Hippocampal formation (tissue), 2 donors: ENCODE measurements at places on chromosomes 12 and 14.

DNA sequence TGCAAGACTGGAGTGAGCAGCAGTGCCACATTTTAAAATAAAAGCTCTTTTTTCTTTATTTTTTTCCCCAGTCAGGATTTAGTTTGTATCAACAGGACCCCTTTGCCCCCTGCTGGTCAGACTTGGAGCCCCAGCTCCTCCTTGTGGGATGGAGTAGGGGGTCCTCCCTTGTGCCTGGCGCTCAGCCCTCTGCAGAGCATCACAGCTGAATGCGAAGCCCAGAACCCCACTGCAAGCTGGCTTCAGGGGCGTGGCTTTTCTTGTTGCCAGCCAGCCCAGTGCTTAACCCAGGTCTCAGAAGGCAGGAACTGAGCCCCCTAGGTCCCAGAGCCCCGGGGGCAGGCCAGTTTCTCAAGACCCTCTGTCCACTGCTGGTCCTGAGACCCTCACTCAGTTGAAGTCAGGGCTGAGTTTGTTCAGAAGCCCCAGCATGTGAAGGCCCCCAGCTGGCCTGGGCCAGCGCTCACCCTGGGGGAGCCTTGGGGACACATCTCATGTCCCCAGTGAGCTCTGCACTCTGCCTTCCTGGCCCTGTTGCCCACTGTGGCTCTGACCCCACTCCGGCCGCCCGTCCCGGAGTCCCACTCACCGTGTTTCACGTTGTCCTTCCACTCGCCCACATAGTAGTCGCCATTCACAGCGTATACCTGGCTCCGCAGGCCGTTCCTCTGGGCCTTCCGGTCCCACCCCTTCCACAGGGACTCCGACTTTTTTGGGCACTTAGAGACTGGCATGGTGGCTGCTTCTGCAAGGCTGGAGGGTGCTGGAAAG lies 519 bp downstream of the MORN3 start:
- no peak for DNase-seq

DNA sequence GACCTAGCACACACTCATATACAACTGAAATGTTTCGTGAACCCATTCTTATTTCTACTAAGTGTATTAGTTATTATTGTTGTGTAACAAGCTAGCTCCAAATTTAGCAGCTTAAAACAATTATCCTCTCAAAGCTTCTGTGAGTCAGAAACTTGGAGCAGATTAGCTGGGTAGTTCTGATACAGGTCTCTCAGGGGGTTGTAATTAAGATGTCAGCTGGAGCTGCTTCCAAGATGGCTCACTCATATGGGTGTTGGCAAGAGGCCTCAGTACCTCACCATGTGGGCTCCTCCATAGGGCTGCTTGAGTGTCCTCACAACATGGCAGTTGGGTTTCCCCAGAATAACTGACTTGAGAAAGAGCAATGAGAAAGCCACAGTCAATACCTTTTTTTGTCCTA lies 9.8 kb downstream of the GPR135 start:
- DNase-seq: no peak

DNA sequence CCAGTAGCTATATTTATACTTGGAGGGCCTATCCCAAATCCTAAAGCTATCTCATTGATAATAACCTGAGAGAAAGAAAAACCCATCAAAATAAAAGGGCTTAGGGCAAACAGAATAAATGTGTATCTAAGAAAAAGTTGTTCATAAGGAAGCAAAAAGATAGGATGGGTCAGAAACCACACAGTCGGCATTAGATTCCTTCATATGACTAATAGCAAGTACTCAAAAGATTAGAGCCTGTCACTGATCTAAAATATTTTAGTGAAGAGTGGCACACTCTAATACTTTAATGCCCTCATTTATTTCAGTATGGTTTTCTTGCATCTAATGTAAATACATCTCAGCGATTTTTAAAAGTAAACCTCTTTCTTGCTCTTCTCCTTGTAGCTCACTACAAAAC lies 17.1 kb upstream of the NAV3 start:
- DNase-seq: no peak

- DNase-seq: no peak
Observed at GRCh38 chr12:121748571-121749265, 36.2 kb downstream of the TMEM120B start.

DNA sequence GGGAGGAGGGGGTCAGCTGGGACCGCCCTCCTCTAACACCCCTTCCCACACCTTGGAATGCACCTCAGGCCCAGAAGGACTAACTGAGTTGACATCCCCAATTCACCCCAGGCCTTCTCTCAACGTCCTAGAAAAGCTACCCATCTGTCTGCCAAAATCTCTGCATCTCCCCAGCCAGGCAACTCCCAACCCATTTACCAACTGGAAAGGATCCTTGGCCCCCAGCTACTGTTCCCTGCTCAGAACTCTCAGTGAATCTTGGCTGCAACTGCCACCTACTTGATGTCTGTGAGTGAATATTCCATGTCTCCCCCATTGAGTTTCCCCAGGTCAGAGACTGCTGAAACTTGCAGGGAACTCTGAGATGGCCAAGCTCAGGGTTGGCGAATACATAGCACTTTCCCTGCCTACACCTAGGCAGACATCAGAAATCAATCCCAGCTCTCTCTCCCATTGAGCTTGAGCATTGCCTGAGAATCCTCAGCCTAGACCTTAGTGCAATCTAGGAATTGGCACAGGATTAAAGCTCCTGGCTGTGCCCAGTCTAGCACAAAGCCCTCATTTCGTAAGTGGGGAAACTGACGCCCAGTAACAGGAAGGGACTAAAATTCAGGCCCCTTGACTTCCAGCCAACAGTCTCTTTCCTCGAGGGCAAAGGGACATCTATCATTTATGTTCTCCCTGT lies 71.9 kb upstream of the NCOR2 start:
- DNase-seq: no peak

- no peak for DNase-seq
Observed at GRCh38 chr12:108605000-108605689, 7.3 kb upstream of the TMEM119 start.

- no peak for DNase-seq
Observed at GRCh38 chr12:15858353-15858752, 23.8 kb upstream of the STRAP start.

DNA sequence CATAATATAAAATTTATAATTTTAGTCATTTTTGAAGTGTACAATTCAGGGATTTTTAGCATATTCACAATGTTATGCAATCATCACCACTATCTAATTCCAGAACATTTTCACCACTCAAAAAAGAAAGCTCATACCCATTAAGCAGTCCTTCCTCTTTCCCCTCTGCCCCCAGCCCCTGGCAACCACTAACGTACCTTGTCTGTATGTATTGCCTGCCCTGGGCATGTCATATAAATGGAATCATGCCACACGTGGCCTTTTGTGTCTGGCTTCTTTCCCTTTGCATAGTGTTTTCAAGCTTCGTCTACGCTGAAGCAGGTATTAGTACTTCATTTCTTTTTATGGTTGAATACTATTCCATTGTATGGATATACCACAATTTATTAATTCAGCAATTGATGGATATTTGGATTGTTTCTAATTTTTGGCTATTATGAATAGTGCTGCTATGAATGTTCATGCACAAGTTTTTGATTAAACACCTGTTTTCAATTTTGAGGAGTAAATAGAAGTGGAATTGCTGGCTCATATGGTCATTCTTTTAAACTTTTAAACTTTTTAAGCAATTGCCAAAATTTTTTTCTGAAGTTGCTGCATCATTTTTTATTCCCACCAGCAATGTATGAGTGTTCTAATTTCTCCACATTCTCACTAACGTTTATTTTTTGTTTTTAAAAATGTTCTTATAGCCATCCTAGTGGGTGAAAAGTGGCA lies 1.6 kb upstream of the SSTR1 start:
- DNase-seq: no peak

GRCh38 chr12:131855521-131856142 lies 27.4 kb downstream of the MMP17 start:
- no peak for DNase-seq

GRCh38 chr12:10551375-10551774 lies 45.7 kb downstream of the EIF2S3B start:
- no peak for DNase-seq

GRCh38 chr14:88233915-88234314 lies 89.2 kb downstream of the KCNK10 start:
- no peak for DNase-seq

DNA sequence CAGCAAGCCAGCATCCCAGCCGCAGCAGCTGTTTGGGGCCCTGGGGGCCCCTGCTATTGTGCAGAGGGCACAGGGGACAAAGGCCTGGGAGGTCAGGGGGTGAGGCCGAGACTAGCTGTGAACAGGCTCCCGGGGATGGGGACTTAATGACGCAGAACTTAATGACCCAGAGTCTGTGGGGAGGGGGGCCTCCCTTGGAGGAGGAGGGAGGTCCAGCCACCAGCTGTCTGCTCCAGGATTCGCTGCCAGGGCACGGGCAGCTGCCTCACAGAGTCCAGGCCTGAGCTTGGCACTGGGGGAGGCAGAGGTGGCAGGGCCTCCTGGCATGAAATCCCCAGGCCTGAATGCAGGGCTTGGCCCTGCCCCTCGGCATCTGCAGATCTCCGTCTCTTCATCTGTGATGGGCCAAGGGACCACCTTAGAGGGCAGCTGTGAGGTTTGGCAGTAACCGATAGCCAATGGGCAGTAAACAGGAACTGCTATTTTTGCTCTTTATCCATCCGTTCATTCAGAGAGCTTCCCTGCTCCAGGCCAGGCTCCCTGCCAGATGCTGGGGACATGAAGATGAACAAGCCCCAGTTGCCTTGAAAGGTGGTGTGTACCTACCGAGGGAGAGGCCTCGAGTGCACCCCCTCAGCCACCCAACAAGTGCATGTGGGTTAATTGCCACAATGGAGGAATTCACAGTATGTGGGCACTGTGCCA lies 6.7 kb downstream of the FAM222A start:
- peak; percentile 85 for DNase-seq

- no peak for DNase-seq
Observed at GRCh38 chr14:69458350-69458749, 26.2 kb upstream of the PLEKHD1 start.
